ENCODE measurements at places on chromosomes 11 and 22.

DNA sequence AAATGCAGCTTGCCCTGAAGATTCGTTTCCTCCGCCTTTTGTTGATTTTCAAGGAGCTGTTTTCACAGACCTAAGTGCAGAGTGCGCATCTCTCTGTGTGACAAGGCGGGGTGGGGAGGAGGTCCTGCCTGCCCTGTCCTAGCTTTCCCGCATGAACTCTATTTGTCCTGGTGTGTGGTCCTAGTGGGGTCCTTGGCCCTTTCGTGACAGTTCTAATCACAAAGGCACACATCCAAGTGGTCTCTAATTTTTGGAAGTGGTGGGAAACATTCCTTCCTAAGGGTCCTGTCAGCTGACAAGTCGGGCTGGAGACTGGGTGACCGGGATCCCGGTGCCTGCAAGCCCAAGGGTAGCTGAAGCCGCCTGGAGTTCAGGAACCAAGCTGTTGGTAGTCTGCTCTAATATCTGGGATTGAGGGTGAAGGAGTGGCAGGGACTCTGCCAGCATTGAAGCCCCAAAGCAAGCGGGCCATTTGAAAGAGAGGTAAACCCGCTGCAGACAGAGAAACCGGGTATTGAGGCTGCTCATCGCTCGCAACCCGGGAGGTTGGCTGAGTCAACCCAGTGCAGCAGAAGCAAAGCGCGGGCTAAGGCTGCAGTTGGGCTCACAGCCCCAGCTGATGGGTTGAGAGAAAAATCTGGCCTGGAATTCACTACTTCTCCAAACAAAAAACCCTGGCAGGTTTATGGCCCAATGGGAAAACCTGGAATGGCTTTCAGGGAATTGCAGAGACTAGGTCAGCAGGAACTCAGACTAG, 28.1 kb upstream of the FBXO3 start:
- no peak for DNase-seq

- DNase-seq, result peak; percentile 3
Observed at GRCh38 chr11:107591378-107592230, 657 bp downstream of the ELMOD1 start.

DNA sequence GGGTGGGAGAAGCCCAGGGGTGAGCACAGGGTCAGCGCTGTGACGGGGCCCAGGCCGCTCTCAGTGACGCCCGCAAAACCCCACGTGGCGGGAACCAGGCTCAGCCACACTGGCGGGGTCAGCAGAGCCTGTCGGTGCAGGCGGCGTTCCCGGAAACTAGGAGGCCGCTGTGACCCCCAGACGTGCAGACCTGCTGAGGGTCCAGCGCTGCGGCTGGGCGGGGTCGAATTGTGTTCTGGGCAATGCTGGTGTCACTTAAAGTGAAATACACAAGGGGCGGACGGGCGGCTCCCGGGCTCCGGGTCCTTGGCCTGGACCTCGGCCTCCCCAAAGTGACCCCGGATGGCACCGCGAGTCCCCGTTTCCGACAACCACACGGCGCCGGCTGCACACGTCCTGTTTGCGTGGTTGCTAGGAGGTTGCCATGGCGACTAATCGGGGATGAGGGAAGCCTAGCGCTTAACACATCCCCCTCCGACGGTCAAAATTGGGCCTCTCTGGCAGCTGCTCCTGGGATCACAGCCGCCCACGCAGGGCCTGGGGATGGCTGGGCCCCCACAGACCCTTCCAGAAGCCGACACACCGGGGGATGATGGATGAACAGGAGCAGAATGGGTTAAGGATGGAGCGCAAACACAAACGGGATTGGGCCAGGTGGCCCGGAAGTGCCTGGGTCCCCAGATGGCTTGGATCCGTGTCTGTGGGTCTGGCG, 81.7 kb upstream of the PRR5 start:
- peak; percentile 75 for DNase-seq

DNA sequence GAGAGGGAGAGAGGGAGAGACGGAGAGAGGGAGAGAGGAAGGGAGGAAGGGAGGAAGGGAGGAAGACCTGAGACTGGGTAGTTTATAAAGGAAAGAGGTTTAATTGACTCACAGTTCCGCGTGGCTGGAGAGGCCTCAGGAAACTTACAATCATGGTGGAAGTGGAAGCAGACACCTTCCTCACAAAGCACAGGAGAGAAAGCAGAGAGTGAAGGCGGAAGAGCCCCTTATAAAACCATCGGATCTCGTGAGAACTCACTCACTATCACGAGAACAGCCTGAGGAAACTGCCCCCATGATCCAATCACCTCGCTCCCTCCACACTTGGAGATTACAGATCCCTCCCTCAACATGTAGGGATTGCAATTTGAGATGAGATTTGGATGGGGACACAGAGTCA, 12.2 kb upstream of the CARS1 start:
- no peak for DNase-seq

- no peak for DNase-seq
Observed at GRCh38 chr11:109772892-109773291, 320.3 kb upstream of the ZC3H12C start.

DNA sequence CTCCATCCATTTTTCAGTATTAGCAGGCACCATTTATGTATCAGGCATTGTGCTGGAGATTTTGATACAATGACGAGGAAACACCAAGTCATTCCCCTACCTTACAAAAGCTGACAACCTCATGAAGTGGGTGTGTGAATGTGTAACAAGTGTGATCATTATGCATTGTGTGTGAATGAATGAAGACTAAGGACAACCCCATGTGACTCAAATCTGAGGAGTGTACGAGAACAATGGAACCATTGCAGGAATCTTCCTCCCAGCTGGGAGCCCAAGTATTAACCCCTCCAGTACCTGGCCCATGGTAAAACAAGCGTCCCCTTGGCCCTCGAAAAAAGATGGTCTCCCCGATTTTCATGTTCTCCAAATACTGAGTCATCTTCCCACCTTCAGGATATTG, 4.4 kb downstream of the CYB5R2 start:
- DNase-seq, result no peak

- no peak for DNase-seq
Observed at GRCh38 chr22:47046411-47047065, 284.1 kb downstream of the TBC1D22A start.

DNA sequence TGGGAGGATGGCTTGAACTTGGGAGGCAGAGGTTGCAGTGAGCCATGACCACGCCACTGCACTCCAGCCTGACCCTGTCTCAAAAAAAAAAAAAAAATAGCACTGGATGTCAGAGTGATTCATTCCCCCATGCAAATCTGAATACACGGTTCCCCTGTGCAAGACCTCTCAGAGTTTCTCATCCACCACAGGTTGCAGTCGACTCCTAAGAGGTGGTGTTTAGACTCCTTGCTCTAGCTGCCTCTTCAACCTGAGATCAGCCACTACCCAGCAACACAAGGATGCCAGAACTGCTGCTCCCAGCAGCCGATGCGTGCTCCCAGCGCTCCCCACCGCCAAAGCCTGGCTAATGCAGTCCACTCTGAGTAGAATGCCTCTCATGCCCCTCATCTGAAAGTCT, 97.5 kb downstream of the PARVA start:
- DNase-seq, result no peak

DNA sequence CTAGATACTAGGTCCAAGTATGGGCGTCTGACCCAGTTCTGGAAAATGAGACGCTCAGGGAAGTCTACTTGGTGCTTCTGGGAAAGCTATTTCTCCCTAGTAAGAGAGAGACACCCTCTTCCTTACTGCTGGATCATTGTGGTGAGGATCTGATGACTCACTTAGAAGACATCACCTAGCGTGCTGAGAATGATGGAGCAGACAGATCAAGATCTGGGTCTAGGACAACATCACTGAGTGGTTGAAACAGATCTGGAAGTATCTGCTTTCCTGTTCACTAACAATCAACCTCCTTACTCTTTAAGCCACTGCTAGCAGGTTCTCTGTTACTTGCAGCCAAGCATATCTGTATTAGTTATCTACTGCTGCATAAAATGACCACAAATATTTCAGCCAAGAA, 38.3 kb upstream of the HMGXB4 start:
- DNase-seq, result no peak

- no peak for DNase-seq
Observed at GRCh38 chr22:36528341-36528740, 625 bp downstream of the EIF3D start.

DNA sequence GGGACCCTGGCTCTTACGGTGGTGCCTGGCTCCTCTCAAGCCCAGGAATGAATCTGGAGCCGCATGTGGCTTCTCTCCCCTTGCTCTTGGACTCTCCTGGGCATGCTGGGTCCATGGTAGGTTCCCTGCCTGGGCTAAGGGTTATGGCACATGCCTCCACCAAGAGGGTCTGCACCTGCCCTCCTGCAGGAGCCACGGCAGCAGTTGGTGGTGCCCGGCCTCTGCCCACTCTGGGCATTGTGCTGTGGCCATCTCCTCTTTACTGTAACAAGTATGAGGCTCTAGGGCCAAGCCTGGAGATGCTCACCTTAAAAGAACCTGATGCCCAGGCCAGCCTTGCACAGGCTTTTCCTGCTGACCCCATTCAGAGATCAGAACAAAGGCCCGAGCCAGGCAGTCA, 104.0 kb upstream of the PITPNB start:
- DNase-seq, result no peak

- no peak for DNase-seq
Observed at GRCh38 chr11:15645201-15645600, 530.5 kb downstream of the INSC start.

DNA sequence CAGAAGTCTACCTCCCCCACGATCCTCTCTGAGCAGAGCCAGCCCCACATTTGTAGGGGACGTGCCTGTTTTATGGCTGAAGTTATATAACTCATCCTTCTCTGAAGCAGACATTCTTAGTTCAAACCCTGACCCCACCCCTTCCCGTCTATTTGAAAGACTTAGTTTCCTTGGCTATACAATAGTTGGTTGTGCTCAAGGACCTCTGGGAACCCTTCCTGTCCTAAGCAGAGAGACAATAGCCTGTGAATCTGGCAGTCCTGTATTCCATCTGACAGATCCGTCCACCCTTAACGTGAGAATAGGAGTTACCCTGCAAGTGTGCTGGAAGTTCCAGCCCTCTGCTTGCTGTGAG, 75.2 kb downstream of the MN1 start:
- no peak for DNase-seq

All from CD4-positive, alpha-beta T cell treated with Interleukin-6 at 100 ng/mL for 8 hours (primary cell).